ENCODE measurements at places on chromosomes 16 and 17.

DNA sequence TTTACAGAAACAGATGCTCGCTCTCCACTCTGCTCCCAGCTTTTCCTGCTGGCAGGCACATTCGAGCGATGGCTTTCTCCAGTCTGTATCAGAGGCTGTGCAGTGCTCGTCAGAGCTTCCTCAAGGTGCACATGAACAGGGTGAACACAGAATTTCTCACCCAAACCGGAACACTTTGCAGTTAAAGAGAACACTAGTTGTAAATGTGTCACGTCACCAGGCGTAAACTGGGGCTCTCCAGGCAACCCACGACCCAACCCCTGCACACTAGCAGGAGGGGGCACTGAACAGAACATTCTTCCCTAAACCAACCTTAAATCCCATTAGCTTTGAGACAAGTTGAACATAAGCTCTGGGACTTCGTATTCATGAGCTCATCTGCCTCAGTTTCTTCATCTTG, 119.0 kb downstream of the RMI2 start:
- DNase-seq: no peak

- peak; percentile 56 for DNase-seq
Measured at GRCh38 chr17:45246861-45247428, 14.9 kb downstream of the SPATA32 start.

GRCh38 chr17:31434727-31435050, 43.2 kb downstream of the RAB11FIP4 start:
- DNase-seq: no peak

DNA sequence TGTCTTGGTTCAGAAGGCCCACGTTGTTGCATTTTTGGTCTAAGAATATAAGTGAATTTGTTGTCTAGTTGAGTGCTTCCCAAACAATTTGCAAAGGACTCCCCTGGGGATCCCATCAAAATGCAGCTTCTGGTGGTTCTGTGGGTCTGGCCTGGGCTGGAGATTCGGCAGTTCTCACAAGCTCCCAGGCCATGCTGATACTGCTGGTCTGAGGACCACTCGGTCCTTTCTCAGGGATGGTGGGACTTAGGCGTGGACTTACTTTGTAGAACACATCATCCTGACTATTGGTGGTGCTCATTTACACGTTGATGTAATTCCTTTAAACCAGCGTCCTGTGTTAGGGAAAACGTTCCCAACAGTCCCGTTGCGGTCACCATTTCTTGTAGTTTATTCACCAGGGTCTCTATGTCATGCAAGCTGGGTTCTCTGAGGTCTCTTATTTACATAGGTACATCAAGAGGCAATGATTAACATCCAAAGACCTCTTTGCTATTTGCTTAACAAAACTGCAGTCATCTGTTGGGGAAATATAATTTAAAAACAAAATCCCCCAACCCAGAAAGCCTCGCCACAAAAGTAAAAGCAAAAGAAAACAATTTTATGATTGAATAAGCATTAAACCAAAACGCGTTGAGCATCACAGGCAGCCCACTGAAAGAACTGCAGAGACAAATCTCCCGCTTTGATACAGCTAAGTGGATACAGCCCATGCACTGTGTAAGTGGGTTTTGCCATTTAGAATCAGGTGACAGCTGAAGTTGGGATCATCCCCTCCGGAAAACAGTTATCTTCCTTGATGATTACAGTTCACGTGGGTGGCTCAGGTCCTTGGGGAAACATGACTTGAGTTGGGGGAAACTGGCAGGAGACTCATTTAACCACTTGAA, 39.0 kb upstream of the SEC14L1 start:
- DNase-seq: no peak

DNA sequence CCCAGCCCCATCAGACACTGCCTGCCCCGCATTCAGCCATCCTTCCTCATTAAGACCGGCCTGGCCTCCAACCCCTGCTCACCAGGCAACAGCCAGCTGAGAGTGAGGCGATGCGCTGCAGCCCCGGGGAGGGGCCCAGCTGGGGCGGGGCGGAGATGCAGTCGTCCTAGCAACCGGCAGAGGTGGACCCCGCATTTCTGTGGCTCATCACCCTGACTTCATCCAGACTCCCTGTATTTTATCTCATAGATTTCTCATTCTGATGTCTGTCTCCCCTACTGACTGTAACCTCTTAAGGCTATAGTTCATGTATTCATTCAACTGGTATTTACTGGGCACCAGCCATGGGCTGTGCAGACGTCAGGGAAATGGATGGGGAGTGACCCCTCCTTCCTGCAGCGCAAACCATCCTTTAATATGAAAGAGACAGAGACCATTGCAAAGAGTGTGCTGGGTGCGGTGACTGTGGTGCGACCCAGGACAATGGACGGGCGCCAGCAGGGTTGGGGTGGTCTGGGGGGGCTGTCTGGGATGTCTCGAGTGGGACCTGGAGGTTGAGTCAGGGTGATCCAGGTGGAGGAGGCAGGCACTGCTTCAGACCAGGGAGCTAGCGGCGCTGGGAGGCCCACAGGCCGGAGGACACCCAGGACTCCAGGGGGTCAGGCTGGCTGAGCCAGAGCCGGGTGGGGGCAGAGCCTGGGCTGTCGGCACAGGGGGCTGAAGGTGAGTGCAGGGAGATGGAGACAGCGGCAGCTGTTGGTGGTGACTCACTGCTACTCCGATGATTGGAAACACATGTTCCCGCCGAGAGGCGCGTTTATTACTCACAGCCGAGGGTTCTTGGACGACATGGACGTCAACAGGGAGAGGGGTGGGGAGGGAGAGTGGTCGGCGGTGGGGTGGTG, 10.5 kb upstream of the TIMP2 start:
- no peak for DNase-seq

GRCh38 chr17:54967621-54968261, 713 bp downstream of the COX11 start:
- DNase-seq: peak; percentile 44

DNA sequence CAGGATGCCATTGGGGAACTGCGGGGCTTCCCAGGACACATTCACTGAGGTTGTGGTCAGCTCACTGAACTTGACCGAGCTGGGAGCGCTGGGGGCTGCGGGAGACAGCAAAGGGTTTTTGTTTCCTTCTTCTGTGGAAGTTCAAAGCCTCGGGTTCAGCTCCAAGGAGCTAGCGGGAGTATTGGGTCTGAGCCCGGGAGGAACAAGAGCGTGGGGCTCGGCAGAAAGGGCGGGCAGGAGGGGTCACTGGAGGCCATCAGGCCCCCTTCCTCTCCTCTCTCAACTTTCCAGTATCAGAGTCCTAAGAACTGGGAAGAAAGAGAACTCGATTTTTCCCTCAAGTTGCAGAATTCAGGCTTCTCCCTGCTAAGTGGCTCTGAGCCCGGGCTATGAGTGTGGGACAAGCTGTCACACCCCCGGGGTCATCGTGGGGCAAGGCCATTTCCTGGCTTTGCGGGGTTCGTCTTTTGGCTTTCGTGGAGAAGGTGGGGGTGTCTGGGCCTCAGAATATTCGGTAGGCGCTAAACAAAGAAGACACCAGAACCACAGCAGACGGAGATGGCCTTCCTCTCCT, 53.6 kb upstream of the CDC42EP4 start:
- DNase-seq: no peak

GRCh38 chr17:82267575-82268379, 5.7 kb downstream of the CSNK1D start:
- peak; percentile 77 for DNase-seq

DNA sequence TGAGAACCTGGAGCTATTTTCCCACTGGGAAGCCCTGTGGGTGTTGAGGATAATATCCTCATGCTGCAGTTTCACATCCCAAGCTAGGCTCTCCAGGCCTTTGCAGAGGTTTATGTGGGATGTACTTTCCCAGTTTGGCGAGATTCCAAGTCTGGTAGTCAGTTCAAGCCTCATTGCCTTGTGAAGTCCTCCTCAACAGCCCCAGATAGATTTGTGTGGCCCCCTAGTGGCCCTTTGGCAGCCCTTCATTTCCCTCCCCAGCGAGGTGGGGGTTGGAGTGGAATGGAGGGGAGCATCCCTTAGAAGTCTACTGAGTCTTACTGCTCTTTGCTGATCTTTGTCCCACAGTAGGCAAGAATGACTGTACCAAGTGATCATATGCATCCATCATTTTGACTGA, 137.9 kb downstream of the CDH11 start:
- DNase-seq: peak; percentile 16

DNA sequence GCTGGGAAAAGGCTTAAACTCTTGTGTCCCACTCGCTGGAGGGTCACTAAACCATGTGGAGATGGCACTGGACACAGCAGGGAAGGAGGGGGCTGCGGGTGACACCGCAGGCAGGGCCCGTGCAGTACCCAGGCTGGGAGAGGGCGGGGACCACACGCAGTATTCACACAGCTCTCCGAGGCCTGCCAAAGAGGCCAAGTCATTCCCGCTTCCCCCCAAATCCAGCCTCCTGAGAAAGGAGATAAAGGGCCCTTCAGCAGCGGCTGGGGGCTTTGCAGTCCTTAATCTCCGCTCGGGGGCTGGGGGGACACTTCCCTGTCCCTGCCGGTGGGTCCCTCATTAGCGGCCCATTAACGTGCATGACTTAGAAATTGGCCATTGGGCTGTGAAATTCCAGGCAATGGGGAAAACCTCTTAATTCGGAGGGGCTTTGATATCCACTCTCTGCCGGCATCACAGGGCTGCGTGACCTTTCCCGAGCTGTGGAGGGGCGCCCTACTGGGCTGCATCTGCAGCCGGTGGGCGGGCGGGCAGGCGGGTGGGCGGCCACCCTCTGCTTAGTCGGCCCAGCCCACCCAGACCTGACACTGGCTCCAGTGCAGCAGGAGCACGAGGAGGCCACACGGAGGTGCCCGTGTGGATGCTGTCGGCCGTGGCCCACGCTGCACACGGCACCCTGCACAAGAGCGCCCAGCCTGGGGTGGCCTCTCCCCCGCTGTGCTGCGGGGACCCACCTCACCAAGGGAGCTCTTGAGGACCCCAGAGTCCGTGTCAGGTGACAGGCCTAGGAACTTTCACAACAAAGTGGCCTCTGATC, 2.6 kb upstream of the SLC38A8 start:
- no peak for DNase-seq

DNA sequence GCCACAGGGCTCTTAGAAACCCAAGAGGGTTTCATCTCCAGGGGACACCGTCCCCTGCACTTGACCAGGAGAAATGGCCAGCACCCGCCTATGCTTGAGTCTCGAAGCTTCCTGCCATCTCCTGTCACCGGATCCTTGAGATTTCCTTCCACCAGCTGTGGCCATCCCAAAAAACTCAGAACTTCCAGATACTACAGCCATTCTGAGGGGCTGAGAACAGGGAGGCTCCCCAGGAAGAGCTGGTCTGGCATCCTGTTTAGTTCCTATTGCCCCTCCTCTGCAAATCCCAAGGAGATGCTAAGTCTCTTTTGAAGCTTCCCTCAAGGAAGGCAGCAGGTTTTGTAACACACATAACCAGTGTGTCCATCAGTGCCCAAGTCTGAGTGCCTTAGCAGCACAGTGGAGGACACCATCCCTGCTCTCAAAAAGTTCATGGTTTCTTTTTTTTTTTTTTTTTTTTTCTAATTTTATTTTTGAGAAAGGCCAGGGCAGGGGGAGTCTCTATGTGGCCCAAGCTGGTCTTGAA, 2.0 kb downstream of the UBALD2 start:
- DNase-seq: no peak

GRCh38 chr17:72590882-72591281, 470.1 kb downstream of the SOX9 start:
- DNase-seq: no peak

- DNase-seq: no peak
Measured at GRCh38 chr17:57506774-57507127, 238.3 kb downstream of the CCDC182 start.

- DNase-seq: no peak
Measured at GRCh38 chr16:46885960-46886763, 2.0 kb downstream of the GPT2 start.

- no peak for DNase-seq
Measured at GRCh38 chr16:14315683-14316320, 244.7 kb downstream of the MRTFB start.

GRCh38 chr16:10806698-10807097, 11.9 kb downstream of the TVP23A start:
- peak; percentile 19 for DNase-seq

GRCh38 chr17:43720311-43721060, 38.1 kb downstream of the SOST start:
- DNase-seq: peak; percentile 80

- peak; percentile 36 for DNase-seq
Measured at GRCh38 chr16:12340151-12340733, 363.7 kb downstream of the SNX29 start.

GRCh38 chr16:86664522-86665318, 86.4 kb downstream of the FOXL1 start:
- peak; percentile 22 for DNase-seq

DNA sequence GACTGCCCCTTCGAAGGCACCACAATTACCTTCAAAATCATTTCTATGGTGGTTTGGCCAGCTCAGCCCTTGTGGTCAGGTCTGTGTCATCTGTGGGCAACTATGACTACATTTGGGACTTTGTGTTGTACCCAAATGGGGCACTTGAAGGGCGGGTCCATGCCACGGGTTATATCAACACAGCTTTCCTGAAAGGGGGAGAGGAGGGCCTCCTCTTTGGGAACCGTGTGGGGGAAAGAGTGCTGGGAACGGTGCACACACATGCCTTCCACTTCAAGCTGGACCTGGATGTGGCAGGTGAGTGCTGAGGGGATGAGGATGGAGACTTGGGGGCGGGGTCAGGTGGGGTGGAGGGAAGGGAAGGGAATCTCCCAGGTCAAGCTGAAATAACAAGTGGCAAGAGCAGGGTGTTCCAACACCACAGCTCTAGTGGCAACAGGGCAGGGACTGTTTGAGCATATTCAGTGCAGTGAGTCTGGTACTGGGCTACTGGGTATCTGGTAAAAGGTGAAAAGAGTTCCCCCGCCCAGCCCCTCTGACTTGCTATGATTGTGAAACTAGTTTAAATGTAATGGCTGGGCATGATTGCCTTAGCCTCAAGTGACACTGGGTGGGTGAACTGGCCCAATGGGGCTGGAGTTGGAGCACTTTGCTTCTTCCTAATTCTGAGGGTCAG, 1.7 kb downstream of the AOC2 start:
- no peak for DNase-seq

- peak; percentile 7 for DNase-seq
Measured at GRCh38 chr17:20302246-20302917, 165.0 kb downstream of the LGALS9B start.

DNA sequence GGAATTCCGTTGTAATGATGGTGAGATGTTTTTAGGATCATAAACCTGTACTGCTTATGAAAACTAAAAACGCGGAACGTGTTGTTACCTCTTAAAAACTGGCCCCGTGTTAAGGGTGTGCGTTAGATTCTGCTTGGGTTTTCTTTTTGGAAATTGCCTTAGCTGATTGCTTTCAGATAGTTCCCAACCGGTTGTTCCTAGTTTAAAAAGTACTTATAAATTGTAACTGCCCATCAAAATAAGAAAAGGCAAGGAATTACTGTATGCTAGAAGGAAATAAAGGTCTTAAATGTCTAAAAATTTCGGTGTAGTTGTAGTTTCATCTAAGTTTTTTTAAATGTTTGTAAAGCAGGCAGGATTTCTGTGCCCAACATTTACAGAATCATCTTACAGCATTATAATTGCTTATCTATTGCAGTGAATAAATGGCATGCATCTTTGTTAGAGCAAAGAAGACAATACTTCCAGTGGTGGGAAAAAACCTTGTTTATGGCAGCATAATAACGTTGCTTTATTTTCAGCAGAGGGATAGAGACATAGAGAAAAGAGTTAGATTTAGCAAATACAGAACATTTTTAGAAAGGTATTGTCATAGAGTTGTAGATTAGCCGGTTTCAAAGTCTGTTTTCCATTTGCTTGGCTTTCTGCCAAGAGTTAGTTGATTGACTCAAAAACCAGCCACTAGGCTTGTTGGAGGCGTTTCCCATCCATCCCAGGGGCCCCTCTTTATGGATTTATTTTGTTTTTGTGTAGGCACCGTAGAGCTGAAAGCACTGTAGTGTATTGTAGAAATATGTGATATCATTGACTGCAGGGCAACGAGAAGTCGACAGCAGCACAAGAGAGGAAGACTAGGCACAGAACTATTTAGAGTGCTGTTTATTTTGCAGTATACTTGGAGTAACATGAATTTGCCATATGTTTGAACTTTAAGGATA, 1.7 kb downstream of the PPM1D start:
- DNase-seq: peak; percentile 88
